ENCODE measurements at places on chromosomes 1 and 21.

- peak; percentile 4 for DNase-seq
Measured at GRCh38 chr1:12275370-12275769, 45.5 kb downstream of the VPS13D start.

GRCh38 chr1:243735457-243735856 lies 114.6 kb downstream of the AKT3 start:
- no peak for DNase-seq

DNA sequence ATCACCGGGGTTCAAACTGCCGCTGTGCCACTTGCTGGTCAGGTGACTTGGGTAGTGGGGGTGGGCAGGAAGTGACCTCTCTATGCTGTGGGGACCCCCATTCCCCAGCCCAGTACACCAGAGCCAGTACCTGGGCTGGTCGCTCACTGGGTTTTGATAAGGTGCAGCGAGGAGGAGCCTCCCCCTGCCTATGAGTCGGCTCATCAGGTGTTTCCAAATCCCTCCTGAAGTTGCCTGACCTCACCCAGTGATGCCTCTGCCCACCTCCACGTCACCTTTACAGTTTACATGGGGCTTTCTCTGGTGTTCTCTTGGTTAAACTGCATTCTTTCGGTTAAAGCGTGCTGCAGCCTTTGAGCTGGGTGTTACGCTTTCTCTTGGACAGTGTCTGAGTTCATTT lies 58.2 kb downstream of the ARHGEF10L start:
- no peak for DNase-seq

- no peak for DNase-seq
Measured at GRCh38 chr1:97770376-97770775, 150.5 kb downstream of the DPYD start.

- no peak for DNase-seq
Measured at GRCh38 chr1:84995484-84996334, 1.2 kb downstream of the MCOLN2 start.

- no peak for DNase-seq
Measured at GRCh38 chr1:86594284-86594770, 47.4 kb downstream of the CLCA4 start.

- no peak for DNase-seq
Measured at GRCh38 chr1:29865051-29865450, 628.7 kb downstream of the PTPRU start.

DNA sequence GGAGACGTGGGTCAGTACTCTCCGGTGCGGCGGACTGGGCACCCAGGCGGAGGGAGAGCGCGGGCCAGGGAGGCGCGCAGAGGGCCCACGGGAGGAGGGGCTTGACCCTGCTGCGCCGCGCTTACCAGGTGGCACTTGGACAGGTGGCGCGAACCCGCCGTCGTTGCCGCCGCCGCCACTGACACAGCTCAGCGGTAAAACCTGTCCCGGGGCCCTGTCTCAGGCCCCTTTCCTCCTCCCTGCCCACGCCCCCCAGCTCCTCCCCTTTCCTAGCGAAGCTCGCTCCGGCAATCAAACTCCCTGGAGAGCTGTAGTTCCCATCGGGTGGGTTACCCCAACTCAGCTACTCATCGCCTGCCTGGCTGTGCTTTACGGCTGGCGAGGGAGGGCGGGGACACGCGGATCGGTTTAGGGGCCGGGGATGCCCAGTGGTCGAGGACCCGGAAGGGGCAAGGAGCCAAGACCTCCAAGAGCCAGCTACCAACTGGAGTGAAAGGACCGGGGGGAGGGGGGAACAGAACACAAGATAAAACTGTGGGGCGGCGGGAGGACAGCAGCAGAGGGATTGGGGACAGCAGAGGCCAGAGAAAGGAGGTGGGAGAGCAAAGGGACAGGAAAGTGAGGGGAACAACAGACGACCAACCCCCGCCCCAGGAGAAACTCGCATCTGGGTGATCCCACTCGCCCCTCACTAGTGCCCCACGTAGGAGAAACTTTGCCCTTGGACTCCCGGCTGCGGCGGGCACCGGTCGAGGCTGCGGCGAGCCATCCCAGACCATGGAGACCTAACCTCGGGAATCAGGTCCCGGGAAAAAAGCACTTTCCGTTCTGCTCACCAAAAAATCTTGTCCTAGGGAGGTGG lies 2.9 kb downstream of the GFI1 start:
- DNase-seq: no peak

GRCh38 chr1:184747089-184747955 lies 7.3 kb downstream of the EDEM3 start:
- DNase-seq: no peak

- DNase-seq: peak; percentile 61
Measured at GRCh38 chr1:6423321-6423999, 1.1 kb upstream of the ESPN start.

- DNase-seq: no peak
Measured at GRCh38 chr1:210769473-210769872, 364.5 kb downstream of the KCNH1 start.

GRCh38 chr1:50851034-50851433 lies 109.0 kb downstream of the FAF1 start:
- no peak for DNase-seq

DNA sequence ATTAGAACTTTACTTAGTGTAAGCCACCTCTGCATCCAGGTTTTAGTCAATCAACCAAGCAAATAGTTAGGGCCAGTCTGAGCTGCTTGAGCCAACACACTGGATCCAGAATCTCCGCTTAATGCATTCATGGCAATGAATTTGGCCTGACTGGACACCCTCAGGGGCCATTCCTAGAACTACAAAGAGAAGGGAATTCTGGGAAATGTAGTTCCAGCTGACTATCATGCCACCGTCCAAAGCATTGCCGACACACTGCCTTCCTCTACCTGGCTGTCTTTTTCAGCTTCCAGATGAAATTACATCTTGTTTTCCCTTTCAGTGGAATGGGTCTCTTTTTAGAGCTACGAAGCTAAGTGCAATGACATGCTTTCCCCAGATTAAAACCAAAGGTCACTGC lies 163.0 kb upstream of the IGSF21 start:
- no peak for DNase-seq

DNA sequence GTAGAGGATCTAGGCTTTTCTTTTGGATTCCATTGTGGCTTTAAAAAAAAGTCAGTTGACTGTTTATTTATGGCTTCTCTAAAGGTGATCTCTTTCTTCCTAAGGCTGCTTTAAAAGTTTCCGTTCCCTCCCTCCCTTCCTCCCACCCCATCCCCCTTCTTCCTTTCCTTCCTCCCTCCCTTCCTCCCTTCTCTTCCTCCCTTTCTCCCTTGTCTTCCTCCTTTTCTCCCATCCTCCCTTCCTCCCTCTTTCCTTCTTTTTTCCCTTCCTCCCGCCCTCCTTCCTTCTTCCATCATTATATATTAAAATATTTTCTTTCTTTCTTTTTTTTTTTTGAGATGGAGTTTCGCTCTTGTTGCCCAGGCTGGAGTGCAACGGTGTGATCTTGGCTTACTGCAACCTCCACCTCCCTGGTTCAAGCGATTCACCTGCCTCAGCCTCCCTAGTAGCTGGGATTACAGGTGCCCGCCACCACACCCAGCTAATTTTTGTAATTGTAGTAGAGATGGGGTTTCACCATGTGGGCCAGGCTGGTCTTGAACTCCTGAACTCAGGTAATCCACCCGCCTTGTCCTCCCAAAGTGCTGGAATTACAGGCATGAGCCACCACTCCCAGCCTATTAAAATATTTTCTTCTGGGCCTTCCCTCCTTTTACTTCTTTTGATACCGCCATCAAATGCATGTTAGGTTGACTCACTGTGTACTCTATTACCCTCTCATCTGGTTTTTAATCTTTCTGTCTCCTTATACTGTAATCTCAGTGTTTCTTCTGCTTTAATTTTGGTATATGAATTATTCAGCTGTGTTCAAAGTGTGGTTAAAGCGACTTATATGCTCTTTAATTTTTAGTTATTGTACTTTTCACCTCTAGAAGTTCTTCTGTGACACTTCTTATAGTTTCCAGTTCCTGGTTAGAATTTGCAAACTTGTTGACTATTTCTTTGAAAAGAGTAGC lies 59.2 kb upstream of the ATP5PO start:
- no peak for DNase-seq

DNA sequence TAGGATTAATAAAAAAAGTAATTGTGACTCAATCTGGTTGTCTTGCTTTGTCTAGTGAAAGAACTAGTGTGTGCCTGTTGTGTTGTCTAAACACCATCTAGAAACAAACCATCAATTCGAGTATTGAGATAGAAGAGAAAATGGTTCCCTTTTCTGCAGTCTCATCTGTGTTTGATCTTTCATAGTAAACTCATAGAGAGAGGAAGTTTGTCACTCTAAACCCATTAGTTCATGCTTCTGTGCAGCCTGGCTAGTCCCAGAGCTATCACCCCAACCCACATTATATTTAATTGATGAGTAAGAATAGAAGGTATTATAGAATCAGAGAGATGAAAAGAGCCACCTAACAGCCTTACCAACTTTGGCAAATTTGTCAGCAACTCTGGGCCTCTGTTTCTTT lies 99.5 kb downstream of the TGFB2 start:
- no peak for DNase-seq

GRCh38 chr1:243921111-243921510 lies 71.1 kb upstream of the AKT3 start:
- no peak for DNase-seq

- DNase-seq: no peak
Measured at GRCh38 chr1:78790174-78790573, 140.5 kb downstream of the IFI44 start.

- DNase-seq: no peak
Measured at GRCh38 chr1:16903458-16903796, 7.6 kb downstream of the RNU1-2 start.

GRCh38 chr1:156347331-156347730 lies 9.0 kb downstream of the TSACC start:
- DNase-seq: no peak

DNA sequence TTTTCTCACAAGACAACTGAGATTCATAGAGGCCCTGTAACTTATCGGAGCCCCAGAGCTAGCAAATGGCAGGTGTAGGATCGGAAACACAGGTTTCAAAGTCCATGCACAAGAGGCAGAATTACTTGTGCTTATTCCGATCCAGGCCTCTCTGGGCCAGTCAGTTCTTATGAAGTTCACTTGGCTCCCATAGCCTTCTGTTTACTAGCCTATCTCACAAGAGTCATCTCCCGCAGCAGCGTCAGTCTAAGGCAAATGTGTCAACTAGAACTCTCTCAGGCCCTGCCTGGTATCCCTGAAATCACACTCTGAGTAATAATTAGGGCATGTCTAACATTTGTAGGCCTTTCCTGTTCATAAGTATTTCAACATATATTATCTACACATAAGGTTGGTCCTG lies 43.3 kb downstream of the PHC2 start:
- DNase-seq: peak; percentile 89

DNA sequence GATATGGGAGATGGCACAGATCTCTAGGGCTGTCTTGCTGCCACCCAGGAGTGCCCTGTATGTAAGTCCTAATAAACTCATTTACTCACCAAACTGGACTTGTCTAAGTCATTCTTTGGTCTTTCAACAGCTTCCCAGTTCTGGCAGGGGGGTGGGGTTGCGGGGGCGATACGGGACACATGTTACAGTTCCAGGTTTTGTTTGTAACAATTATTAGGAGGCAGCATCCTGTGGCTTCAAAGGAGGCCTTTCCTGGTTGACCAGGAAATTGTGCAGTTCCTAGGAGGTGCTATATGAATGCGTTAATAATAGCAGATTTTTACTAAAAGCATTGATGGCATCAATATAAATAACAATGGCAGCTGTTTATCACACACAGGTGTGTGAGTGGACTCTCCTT lies 42.7 kb upstream of the TRIM45 start:
- DNase-seq: no peak

- DNase-seq: no peak
Measured at GRCh38 chr21:42644223-42645208, 8.9 kb upstream of the PDE9A start.

- no peak for DNase-seq
Measured at GRCh38 chr1:158248118-158248517, 6.1 kb upstream of the CD1A start.

DNA sequence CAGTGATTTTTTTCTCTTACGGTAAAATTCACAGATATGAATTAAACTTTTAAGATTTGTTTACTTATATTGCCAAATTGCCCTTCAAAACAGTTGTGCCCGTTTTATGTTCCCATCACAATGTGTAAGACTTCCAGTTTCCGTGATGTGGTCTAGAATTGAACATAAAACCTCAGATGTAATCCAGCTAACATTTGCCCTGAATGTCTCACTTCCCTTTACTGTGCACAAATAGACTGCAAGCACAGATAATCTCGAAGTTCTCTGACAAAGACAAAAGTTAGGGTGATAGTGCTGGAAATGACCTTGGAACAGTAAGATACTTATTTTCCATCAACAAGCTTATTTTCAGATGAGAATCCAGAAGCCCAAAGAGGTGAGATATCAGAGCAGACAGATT lies 177.5 kb downstream of the ZZZ3 start:
- no peak for DNase-seq

- DNase-seq: no peak
Measured at GRCh38 chr1:113515498-113515897, 125.2 kb downstream of the MAGI3 start.

- no peak for DNase-seq
Measured at GRCh38 chr1:34906756-34907155, 22.7 kb downstream of the DLGAP3 start.

GRCh38 chr1:160093624-160094290 lies 4.7 kb downstream of the IGSF8 start:
- DNase-seq: no peak

- peak; percentile 51 for DNase-seq
Measured at GRCh38 chr1:152141971-152142584, 16.9 kb downstream of the RPTN start.

DNA sequence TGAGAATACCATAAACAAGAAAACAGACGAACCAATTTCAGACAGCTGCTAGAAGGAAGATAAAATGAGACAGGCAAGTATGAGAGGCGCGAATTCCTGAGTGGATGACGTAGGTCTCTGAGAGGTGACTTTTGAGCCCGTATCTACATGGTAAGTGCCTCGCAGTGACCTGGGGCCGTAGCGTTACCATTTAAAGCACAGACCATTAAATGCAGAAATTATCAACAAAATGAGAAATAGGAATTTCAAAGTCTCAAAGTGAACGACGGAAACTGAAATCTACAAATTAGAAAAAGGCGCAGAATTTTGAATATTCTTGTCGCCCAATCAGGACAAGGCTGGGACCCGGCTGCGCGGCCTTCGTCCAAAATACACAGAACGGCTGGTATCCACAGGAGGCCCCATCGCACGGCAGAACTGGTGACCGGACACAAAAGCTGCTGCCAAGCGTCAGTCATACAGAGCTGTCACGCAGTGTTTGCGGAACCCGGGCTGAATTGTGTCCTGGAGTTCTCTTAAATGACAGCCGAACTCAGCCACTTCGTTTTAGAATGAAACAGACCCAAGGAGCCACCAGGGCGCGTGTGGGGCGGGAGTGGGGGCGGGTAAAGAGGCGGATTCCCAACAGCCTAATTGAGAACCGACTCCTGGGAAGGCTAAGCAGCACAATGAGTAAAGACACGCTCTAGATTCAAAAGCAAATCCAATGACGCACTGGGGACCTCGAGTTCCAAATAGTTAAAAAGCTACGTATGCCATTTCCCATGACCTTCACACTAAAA lies 13.8 kb upstream of the BOLA1 start:
- peak; percentile 56 for DNase-seq

GRCh38 chr21:32136546-32136945 lies 142.3 kb downstream of the MIS18A start:
- DNase-seq: no peak

GRCh38 chr1:56638248-56638647 lies 6.9 kb upstream of the PRKAA2 start:
- no peak for DNase-seq

Data from NCI-H226 (cell line).